IPS DF 6.9 (cell line): ENCODE measurements at places on chromosomes 16 and 17.

DNA sequence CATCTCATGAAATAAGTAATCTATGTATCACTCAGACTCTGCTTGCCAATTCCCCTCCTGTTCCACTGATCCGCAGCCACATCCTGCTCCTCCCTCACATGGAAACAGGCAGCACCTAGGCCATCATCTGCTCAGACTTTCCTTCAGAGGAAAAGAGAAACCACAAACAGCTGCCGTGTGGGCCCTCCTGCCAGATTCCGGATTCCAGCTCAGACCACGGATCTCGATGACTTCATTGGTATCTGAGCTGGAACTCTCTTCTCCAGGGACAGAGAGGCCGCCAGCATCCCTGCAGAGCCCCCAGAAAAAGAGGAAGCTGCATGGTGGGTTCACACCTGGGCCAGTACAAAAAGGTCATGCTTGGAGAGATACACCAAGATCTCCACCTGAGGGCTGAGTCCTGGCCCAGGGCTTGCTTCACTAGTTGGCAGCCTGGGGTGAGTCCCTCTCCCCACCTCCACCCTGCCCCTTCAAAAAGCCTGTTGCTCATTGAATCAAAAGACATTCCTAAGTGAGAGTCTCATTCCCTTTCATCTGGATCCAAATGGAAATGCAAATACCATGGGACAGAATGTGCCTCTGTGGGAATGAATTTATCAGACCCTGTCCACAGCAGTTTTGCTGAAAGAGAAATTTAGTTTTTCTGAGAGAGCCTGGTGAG is 47.2 kb downstream of the HOXB1 start:
- DNase-seq = no peak

DNA sequence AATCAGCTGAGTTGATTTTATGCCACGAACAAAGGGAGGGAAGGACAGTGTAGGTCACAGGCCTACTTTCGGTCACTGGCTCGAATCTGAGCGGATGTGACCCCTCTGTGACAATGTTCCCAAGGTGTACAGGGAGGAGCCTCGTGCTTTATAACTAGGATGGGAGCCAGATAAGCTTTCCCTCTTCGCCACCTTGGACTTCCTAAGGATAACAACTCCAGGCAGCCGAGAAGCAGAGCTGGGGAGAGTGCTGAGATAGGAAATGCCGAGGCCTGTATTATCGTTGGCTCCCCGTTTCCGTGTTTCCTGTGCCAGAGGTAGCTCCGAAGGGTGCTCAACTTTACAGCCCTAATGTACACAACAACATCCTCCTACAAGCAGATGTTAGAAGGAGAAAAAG is 217.8 kb upstream of the IRX3 start:
- no peak for DNase-seq

- no peak for DNase-seq
Measured at GRCh38 chr16:78576941-78577340, 477.5 kb downstream of the WWOX start.

GRCh38 chr17:61177351-61177750 is 222.3 kb upstream of the TBX2 start:
- no peak for DNase-seq

DNA sequence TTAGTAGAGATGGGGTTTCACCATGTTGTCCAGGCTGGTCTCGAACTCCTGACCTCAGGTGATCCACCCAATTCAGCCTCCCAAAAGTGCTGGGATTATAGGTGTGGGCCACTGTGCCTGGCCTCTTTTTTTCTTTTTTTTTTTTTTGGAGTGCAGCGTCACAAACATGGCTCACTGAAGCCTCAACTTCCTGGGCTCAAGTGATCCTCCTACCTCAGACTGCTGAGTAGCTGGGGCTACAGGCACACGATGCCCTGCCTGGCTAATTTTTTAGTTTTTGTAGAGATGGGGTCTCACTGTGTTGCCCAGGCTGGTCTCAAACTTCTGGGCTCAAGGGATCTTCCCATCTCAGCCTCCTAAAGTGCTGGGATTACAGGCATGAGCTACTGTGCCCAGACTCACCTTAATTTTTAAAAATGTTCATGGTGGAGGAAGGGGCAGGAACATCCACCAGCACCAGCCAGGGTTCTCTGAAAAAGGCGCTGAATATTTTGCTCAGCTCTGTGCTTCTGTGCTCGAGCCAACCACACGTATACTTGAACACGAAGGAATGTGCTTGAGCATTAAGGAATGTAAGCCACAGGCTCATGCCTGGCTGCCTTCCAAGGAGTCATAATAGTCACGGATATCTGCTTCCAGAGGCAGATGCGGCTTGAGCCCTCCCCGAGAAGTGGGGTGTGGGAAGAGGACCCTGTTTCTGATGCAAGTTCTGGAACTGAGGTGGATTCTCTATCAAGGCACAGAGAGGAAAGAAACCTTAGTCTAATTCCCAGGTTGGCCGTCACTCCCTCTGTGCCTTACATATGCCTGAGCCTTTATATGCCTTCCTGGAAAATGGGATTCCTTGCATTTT is 65.5 kb upstream of the CREBBP start:
- no peak for DNase-seq

DNA sequence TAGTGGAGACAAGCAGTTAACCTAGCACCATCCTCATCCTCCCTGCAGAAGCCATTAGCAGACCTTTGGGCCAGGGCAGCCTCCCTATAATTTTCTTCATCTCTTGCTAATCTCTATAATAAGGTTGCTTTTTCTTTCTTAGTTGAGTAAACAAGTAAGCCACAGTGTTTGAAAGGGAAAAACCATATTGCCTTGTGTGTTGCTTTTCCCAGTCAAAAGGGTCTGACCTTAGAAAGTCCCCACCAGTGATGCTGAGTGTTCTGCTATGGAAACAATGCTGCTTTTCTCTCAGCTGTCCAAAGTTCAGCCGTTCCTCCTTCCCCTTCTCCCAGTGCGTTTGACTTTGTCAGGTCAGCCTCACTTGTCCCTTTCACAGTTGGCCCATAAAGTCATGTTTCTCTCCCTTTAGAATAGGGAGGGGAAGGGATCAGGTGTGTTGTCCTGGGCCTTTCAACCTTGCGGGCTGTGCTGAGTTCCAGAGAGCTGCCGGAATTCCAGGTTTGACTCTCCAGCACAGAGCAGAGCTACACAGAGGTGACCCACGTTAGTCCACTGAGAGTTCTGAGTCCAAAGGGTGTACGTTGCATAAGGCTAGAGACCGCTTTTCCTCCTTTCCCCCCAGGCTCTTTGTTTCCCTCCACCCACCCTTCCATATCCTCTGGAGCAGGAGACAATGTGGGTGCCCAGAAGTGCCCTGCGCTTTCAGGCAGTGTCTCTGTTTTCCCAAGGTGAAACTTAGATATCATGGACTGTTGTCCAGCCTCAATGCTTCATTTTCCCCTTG is 15.9 kb upstream of the CLEC18C start:
- no peak for DNase-seq

DNA sequence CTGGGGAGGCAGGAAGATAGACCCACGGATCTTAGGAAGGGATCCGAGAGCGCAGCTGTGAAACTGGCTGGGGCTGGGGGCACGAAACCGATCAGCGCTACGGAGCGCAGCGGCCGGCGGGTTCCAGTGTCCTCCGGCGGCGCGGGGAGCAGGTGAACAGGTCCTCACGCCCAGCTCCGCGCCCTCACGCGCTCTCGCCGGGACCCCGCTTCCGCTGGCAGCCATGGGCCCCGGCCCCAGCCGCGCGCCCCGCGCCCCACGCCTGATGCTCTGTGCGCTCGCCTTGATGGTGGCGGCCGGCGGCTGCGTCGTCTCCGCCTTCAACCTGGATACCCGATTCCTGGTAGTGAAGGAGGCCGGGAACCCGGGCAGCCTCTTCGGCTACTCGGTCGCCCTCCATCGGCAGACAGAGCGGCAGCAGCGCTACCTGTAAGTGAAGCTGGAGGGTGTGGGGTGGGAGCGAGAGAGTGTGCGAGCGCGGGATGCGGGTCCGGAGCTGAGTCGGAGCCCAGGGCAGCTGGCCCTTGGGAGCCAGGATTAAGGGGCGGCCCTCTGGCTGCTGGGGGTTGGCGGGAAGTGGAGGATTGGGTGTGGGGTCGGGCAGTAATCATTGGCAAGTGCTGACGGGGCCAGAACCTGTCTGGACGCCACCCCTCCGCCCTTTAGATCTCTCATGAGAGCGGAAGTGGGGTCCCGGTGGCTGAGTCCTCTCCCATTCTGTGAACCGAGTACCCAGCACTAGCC is 479 bp downstream of the ITGA3 start:
- DNase-seq = no peak

GRCh38 chr16:69105501-69106361 is at the start of gene HAS3:
Gene HAS3 (plus strand): TSS chr16:69105653. CDS start chr16:69109396, 3,743 bp downstream.
- no peak for DNase-seq
